ENCODE measurements at places on chromosomes 5 and 9.

- DNase-seq: no peak
Measured at GRCh38 chr5:180155365-180155926, 53.6 kb downstream of the RASGEF1C start.

GRCh38 chr5:96343094-96343493 lies 90.0 kb downstream of the PCSK1 start:
- no peak for DNase-seq

GRCh38 chr9:91420501-91421127 lies 3.0 kb downstream of the NFIL3 start:
- DNase-seq: no peak

DNA sequence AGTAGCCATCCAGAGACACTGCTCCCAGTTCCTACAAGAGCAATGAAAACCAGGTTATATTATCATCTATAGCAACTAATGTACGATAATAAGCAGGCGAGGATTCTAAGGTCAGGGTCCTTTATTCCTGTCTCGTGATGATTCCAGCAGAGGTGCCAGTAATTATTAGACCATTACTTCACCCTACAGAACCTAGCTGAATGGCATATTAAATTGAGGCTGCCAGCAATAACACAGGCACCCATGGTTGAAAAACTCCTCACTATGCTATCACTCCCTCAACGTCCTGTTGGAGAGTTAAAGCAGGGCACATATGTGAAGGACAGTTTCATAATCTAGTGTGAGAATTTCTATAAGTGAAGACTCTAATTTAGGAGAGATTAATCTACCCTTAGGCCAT lies 29.7 kb downstream of the DCAF12 start:
- no peak for DNase-seq

GRCh38 chr5:135442431-135443160 lies 4.6 kb downstream of the DCANP1 start:
- DNase-seq: no peak

- no peak for DNase-seq
Measured at GRCh38 chr5:117675646-117676045, 1101.0 kb upstream of the SEMA6A start.

- no peak for DNase-seq
Measured at GRCh38 chr5:123790226-123790625, 278.2 kb downstream of the CSNK1G3 start.

- no peak for DNase-seq
Measured at GRCh38 chr5:5572010-5572865, 149.8 kb downstream of the ICE1 start.

GRCh38 chr9:90969021-90969675 lies 167.5 kb downstream of the SYK start:
- DNase-seq: no peak

All from neuronal stem cell (in vitro differentiated cells).